ENCODE measurements at places on chromosomes 2 and 18. TPM values are rescaled to one million over a fixed set of nuclear protein-coding genes. Genes with fewer than 3 reads are reported as not detected.

GRCh38 chr2:85800586-85800985, 46.8 kb downstream of the ATOH8 start:
- no peak for DNase-seq

GRCh38 chr18:4789506-4789905, 334.4 kb upstream of the DLGAP1 start:
- DNase-seq, result no peak

- DNase-seq, result no peak
These were observed 1355.1 kb upstream of the SLC39A10 start for GRCh38 chr2:194301946-194302345.

GRCh38 chr2:37156071-37156856, 516 bp downstream of the EIF2AK2 start:
- peak; percentile 74 for DNase-seq

- no peak for DNase-seq
These were observed 5.0 kb upstream of the EVA1A start for GRCh38 chr2:75565472-75566462.

ACVR1C gene
- total RNA-seq, result 1.1 TPM

All from right atrium auricular region (tissue), 2 donors.